ENCODE measurements at places on chromosomes 4 and X. TPM values are rescaled to one million over a fixed set of nuclear protein-coding genes. Genes with fewer than 3 reads are reported as not detected.

DNA sequence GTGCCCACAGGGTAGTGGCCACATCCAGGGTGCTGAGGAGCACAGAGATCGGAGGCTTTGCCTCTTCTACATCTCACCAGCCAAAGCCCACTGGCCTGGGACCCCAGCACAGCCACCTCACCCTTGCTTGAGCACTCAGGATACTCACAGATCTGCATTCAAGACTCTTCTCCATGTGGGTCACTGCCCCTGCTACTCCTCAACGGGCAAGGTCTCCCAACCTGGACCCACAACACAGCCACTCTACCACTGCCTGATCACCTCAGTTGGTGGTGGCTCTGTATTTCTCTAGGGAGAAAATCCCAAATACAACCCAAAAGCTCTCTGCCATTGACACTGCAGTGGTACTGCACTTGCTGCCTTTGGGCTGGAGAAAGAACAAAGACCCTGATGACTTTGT, 190.3 kb upstream of the KLHL4 start:
- no peaks in the 10 kb centered on the region for H3K4me1 ChIP-seq
- no peak overlapping the region for H3K27ac ChIP-seq
- DNase-seq: no peak
- no peaks in the 10 kb centered on the region for H3K36me3 ChIP-seq
- H3K4me3 ChIP-seq: no peak overlapping the region

- DNase-seq: no peak
- no peak overlapping the region for H3K4me3 ChIP-seq
- H3K27ac ChIP-seq: no peak overlapping the region
- H3K36me3 ChIP-seq: no peaks in the 10 kb centered on the region
- no peaks in the 10 kb centered on the region for H3K4me1 ChIP-seq
These were observed 669.6 kb upstream of the FAM241A start for GRCh38 chr4:111475666-111476065.

GRCh38 chr4:17875402-17876070, 64.8 kb downstream of the NCAPG start:
- H3K36me3 ChIP-seq: no peaks in the 10 kb centered on the region
- DNase-seq: no peak
- no peaks in the 10 kb centered on the region for H3K4me1 ChIP-seq
- H3K27me3 ChIP-seq: no peaks in the 10 kb centered on the region

GRCh38 chrX:153774576-153775292, 6.1 kb upstream of the SRPK3 start:
- H3K4me1 ChIP-seq: peaks cover 5% of the 10 kb centered on the region
- no peaks in the 10 kb centered on the region for H3K27me3 ChIP-seq
- H3K4me3 ChIP-seq: no peak overlapping the region
- H3K36me3 ChIP-seq: no peaks in the 10 kb centered on the region
- H3K27ac ChIP-seq: no peak overlapping the region

DNA sequence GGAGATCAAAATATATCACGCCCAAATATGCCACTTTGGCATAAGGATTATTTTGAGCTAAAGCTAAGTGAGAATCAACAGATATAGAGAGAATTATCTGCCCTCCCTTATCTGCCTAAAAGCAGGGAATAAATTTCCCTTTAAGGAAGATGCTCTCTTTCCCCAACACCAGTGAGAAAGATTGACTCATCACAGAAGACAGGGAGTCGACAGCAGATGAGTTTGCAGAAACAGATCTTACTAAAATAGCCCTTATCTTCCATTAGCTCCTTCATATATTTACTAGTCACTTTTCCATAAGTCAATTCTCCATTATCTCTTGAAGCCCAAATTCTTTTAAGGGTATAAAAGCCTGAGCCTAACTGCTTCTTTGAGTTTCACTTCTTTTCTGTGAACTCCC, 156.6 kb downstream of the CAMK2D start:
- H3K36me3 ChIP-seq: no peaks in the 10 kb centered on the region
- H3K27ac ChIP-seq: no peak overlapping the region
- H3K27me3 ChIP-seq: no peaks in the 10 kb centered on the region
- H3K4me3 ChIP-seq: no peak overlapping the region
- no peaks in the 10 kb centered on the region for H3K4me1 ChIP-seq

DNA sequence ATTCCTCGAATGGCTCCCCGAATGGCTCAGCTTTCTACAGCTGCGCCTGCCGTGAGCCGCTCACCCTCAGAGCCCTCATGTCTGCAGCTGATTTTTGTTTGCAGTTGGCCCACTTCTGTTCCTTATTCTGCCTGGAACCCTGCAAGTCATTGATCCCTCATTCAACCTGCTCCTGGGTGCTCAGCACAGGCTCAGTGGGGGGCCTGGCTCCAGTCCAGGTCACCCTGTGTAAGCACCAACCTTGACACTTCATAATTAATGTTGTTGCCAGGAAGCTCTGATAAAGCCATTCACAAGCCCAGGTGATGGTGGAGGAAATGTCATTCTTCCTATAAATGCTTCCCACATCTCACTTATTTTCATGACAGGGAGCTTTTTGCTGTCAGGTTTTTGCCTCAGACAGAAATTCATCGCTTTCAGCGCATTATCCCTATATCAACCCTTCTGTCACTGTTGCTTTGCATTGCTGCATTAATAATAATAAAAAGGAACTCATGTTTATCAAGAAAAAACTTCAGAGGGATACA, 85.7 kb downstream of the F11 start:
- H3K36me3 ChIP-seq: no peaks in the 10 kb centered on the region
- no peak overlapping the region for H3K27ac ChIP-seq
- no peak for DNase-seq
- no peak overlapping the region for H3K4me3 ChIP-seq
- no peaks in the 10 kb centered on the region for H3K4me1 ChIP-seq

- H3K27me3 ChIP-seq: no peaks in the 10 kb centered on the region
- no peak overlapping the region for H3K4me3 ChIP-seq
- H3K36me3 ChIP-seq: no peaks in the 10 kb centered on the region
- no peak for DNase-seq
- H3K4me1 ChIP-seq: peaks cover 7% of the 10 kb centered on the region
- H3K27ac ChIP-seq: no peak overlapping the region
These were observed 35.4 kb downstream of the TMEM131L start for GRCh38 chr4:153501578-153501977.

- DNase-seq: no peak
- H3K4me3 ChIP-seq: no peak overlapping the region
- no peak overlapping the region for H3K27ac ChIP-seq
- no peaks in the 10 kb centered on the region for H3K36me3 ChIP-seq
These were observed 373.5 kb upstream of the ARX start for GRCh38 chrX:25389266-25389665.

DNA sequence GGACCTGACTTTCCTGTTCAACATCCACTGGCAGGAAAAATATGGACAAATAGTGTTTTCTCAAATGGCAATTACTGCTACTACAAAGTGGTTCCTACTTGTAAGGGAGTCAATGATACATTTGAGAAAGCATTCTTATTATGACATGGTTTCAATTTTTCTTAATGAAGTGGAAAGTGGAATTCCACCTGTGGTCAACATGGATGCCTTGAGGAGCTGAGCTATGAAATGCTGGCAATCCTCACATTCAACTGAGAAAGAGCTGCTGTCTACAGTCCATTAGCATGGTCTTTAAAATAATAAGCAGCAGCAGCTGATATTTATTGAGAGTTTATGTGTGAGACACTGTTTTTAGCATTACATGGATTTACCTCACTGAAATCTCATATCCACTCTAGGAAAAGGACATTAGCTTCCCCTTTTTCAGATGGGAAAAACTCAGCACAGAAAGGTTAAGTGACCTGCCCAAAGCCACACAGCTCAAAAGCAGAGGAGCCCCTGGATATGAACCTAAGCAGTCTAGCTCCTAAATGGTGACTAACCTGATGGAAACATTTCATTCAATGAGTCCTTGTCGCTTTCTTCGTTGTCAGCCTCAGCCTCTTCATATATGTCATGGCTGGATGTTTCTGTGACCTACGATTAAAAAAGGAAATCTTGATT, 29.2 kb downstream of the MAP7D3 start:
- DNase-seq: no peak
- H3K36me3 ChIP-seq: peaks cover 14% of the 10 kb centered on the region

- H3K27ac ChIP-seq: no peak overlapping the region
- H3K36me3 ChIP-seq: no peaks in the 10 kb centered on the region
- H3K27me3 ChIP-seq: no peaks in the 10 kb centered on the region
These were observed 113.8 kb downstream of the ATP10D start for GRCh38 chr4:47598896-47599295.

DNA sequence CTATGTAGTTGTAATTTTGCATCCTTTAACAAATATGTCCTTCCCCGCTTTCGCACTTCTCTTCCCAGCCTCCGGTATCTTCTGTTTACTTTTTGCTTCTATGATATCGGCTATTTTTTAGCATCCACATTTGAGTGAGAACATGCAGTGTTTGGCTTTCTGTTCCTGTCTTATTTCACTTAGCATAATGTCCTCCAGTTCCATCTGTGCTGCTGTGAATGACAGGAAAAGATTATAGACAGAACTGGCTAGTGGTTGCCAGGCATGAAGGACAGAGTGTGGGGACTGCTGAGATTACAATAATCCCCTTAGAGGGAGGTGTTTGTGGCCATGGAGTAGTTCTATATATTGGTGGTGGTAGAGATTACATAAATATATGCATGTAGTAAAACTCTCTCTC, 588.6 kb downstream of the NLGN4X start:
- no peaks in the 10 kb centered on the region for H3K27me3 ChIP-seq
- H3K4me3 ChIP-seq: no peak overlapping the region
- no peaks in the 10 kb centered on the region for H3K4me1 ChIP-seq
- DNase-seq: no peak

Gene CRMP1
- polyA plus RNA-seq: 0.03 TPM

Gene SAGE1
- polyA plus RNA-seq: not detected
